ENCODE measurements at places on chromosomes 5 and 9.

DNA sequence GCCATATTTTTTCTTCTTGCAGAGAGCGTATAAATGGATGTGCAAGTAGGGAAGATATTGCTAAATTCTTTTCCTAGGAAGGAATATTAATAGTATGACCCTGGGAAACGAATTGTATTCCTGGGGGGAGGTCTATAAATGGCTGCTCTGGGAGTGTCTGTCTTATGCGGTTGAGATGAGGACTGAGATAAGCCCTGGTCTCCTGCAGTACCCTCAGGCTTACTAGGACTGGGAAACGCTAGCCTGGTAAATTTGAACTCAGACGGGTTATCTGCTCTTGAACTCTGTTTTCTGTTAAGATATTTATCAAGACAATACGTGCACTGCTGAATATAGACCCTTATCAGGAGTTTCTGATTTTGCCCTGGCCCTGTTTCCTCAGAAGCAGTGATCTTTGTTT lies 1126.4 kb upstream of the C9orf72 start:
- DNase-seq: no peak

GRCh38 chr9:13616491-13617035 lies 337.1 kb upstream of the MPDZ start:
- DNase-seq: no peak

DNA sequence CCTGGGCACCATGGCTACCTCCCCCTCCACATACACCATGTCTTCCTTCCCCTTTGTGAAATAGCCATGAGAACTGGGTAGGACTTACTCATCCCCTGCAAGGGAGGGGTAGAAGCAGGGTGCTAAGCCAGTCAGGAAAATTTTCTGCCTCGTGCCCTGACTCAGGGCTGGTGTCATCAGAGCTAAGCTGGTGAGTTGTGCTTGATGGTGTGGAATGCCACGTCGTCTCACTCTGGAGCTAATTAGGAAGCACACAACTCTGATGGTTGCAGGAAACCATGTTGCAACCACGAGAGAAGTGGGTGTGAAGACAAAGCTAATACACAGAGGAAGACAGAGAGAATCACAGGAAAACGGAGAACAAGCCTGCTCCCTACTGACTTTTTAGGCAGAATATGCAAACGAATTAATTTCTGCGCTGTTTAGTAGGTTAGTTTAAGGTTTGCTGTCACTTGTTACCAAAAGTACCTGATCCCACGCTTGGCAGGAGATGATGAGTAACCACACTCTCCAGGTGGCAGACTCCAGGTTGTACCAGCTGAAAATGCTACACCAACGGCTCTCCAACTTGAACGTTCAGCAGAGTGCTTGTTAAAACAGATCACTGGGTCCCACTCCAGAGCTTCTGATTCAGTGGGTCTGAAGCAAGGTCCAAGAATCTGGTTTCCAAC lies 54.5 kb downstream of the STK10 start:
- DNase-seq: no peak

- no peak for DNase-seq
These were observed 28.9 kb downstream of the SH3PXD2B start for GRCh38 chr5:172425402-172425801.

DNA sequence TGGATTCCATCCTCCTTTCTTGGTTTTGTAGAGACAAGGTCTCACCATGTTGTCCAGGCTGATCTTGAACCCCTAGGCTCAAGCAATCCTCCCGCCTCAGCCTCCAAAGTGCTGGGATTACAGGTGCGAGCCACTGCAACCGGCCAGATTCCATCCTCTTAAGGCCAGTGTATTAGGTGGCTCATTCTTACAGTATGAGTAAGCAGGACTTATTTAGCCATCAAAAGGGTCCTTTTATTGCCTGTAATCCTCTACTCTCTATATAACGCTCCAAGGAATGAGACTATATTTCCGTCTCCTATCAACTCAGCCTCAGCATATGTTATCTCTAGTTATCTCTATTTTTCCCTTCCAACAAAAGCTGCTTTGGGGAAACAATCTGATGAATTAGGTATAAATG lies 3.0 kb upstream of the ERBIN start:
- no peak for DNase-seq

- no peak for DNase-seq
These were observed 82.8 kb downstream of the APTX start for GRCh38 chr9:32918628-32919027.

DNA sequence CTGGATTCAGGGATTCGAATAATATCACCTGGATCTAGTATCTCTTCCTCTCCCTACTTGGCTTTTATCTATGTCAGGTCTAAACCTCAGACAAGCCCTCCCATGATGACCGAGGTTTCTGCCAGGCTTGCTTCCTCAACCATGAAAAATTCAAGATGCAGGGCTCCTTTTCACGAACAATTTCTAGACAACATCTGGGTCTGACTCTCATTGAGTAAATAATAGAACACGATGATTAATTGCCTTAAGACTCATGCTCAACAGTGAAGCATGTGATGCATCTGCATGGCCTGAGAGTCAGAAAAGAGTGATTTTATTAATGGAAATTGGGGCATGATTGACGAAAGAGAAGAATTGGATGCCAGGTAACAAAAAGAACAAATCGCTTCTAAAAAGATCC lies 277.2 kb upstream of the ZNF608 start:
- DNase-seq: no peak

GRCh38 chr5:83095957-83096539 lies 18.7 kb downstream of the XRCC4 start:
- no peak for DNase-seq

GRCh38 chr5:148999741-149000140 lies 63.1 kb downstream of the SH3TC2 start:
- DNase-seq: no peak

DNA sequence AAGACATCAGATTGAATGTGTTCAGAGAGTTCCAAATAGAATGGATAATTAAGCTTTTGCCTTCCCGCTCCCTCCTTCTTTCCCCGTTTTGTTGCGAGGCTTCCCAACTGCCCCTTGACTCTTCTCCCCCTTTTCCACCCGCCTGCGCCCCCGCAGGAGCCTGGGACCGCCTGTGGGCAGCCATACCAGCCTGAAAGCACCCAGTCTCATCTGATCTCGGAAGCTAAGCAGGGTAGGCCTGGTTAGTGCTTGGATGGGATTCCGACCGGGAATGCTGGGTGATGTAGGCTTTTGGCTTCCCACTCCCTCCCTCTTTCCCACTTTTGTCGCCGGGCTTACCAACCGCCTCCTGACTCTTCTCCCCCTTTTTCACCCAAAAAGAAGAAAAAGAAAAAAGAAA lies 6.8 kb upstream of the HSD17B4 start:
- DNase-seq: no peak

DNA sequence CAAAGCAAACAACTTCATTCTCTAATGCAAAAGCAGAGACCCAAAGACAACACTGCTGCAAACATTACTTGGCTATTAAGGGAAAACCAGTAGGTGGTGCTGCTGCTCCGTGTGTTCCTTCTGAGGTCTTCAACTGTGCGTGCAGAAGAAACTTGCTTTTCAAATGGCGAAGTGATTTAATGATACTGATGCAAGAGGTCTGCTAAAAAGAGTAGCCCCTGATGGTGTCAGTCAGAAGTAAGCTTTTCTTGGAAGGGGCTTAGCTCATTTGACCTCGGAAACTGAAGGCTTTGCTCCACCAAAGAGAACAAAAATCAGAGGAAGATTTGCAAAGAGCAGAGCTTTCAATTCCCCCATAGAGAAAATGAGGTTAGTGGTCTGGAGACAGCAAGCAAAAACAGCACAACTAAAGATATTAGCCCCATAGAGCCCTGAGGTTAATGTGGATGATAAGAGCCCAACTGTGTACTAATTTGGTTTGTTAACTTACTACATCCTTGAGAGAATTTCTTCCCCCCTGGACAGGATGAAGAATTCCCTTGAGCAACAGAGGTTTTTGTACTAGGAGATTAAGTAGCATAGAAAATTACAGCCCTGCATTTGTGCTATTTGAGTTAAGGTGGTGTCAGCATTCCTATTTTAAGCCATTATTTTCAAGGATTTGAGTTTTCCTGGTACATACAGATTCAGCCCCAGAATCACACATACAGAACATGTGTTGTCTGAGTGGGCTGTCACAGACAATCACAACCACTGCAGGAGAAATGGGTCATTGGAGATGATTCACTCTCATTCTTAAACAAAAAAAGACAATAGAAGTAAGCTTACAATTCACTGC lies 153.2 kb upstream of the C9orf72 start:
- DNase-seq: peak; percentile 83

DNA sequence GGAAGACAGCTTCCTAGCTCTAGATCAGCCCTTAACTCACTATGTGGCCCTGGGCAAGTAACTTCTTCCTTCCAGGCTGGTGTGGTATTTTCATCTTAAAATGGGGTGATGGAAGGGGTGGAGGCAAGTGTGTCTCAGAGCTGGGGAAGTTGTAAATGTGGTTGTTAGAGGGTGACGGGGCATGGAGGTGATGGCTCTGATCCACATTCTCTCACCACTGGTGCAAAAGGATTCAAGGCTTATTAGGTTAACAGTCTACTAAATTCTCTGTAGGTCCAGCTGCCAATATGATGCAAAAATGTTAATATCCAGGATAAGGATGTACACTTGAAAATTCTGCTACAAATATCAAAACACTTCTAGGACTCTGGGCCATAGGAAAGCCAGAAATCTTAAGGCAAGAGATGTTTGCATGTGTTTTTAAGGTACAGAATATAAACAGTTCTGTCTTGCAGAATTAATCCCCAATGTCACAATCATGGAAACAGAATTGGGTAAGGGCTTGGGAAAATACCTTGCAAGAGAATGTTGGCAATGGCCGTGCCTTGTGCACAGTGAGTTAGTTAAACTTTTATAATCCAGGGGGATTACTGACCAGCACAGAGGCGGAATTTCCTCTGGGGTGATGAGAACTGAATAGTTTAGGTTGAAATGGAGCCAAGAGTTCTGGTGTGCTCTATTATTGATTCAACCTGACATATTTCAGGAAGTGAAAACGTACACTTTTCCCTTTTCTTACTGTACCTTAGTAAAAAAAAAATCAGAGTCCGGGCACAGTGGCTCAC lies 19.8 kb downstream of the TNFSF15 start:
- no peak for DNase-seq

DNA sequence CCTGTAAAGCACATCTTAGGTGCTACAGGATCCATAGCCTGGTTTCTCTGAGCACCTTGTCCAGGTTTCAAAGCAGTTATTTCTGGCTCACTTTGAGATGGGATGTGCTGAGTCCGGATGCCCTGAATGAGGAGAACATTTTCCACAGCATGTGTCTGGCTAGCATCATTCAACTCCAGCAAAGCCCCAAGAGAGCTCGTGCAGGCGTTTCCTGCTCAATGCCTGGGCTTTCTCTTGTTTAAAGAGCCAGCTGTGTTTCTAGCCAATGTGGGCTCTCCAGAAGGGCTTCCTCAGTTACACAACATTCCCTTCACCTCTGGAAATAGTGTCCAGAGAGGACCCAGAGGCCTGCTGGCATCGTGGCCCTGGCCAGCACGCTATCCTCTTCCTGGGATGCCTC lies 411.7 kb downstream of the DMAC1 start:
- DNase-seq: no peak

GRCh38 chr5:78062645-78063044 lies 231.9 kb downstream of the AP3B1 start:
- no peak for DNase-seq

DNA sequence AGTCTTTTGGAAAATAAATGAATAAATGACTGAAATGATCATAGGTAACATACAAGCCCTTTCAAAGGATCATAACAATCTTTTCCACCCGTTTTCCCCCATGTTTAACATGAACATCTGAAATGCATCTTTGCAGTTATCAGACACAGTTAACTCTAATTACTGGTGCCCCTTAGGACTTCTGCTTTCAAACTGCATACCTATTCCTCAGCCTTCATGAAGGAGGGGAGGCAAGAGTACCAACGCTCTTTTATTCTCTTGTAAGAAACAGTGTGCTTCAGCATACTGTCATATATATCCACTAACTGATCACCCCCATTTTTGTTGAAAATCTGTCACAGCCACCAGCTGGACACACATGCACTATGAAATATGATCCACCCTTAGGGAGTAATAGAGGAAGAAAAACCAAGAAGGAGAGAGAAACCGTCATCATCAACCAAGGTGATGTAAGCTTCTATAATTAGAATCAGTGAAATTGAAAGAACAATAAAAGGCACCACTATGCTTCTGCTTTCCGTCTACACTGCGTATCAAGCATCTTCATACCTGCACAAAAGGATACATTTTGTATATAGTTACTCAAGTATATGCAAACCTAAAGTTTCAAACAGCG lies 98.7 kb downstream of the RAPGEF6 start:
- no peak for DNase-seq
